Activated CD8-positive, alpha-beta T cell treated with anti-CD3 and anti-CD28 coated beads, Interleukin-2, amount 10 ng/mL, durations not matched to agents 7 days and 5 days (primary cell): ENCODE measurements at places on chromosomes 16 and 17. TPM values are rescaled to one million over a fixed set of nuclear protein-coding genes. Genes with fewer than 3 reads are reported as not detected.
A peak's percentile ranks its signal among the peaks of the same experiment; 100 is the strongest.

MC1R gene
- 4.7 TPM for total RNA-seq

CRAMP1 gene
- 25.2 TPM for total RNA-seq

TTYH2 gene
- total RNA-seq: 4.7 TPM

ERN2 gene
- not detected for total RNA-seq

GUCY2D gene
- not detected for total RNA-seq

C1QTNF8 gene
- total RNA-seq: not detected

FNDC8 gene
- total RNA-seq: not detected

- DNase-seq: no peak
Measured at GRCh38 chr17:17356931-17357270, 53.7 kb downstream of the NT5M start.

GRCh38 chr16:50522324-50522723, 25.9 kb upstream of the NKD1 start:
- DNase-seq: no peak

DNA sequence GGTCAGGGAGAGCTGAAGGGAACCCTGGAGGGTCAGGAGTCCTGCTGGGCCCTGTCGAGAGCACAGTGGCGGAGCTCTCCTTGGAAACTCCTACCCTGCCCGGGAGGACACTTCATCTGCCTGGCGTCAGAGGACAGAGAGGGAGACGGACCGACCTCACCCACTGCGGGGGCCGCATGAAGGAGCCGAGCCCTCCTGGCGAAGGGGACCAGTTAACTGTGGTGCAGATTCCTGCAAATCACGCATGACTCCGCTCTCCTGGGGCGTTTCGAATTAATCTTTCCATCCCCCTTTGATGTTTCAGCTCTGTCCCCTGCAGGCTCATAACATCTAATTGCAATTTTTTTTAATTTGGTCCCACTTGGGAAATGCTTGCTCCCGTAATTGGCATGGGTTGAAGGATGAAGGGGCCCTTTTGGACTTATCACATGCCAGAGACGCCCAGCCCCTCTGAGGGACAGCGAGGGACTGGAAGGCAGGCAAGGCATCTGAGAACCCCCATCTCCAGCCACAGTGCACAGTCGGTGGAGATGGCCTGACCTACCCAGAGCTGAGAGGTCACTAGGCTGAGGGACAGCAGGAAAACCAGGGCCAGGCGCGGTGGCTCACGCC, 26.5 kb downstream of the RPH3AL start:
- no peak for DNase-seq

DNA sequence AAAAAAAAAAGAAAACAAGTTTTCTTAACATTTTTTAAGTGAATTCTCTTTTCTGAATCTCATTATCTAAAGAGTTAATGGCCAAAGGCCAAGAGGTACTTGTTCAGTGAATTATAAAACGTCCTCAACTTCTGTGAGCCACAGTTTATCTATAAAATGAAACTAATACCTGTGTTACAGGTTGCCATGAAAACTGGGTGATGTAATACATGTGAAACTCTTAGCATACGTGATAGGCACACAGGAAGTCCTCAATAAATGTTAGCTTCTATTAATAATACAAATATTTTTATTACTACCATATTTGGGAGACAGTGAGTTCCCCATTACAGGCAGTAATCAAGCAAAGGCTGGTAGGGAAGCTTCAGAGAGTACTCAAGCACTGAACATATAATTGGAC, 13.5 kb upstream of the INPP5K start:
- DNase-seq: no peak

GRCh38 chr17:913207-913606, 66.4 kb downstream of the NXN start:
- no peak for DNase-seq

- DNase-seq: no peak
Measured at GRCh38 chr17:28864991-28865849, 10.4 kb downstream of the ERAL1 start.

DNA sequence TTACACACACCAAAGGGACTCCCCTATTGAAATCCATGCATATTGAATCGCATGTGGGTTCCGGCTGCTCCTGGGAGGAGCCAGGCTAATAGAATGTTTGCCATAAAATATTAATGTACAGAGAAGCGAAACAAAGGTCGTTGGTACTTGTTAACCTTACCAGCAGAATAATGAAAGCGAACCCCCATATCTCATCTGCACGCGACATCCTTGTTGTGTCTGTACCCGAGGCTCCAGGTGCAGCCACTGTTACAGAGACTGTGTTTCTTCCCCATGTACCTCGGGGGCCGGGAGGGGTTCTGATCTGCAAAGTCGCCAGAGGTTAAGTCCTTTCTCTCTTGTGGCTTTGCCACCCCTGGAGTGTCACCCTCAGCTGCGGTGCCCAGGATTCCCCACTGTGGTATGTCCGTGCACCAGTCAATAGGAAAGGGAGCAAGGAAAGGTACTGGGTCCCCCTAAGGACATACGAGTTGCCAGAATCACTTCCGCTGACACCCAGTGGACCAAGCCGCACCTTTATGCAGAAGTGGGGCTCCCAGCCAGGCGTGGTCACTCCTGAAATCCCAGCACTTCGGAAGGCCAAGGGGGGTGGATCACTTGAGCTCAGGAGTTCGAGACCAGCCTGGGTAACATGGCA, 2.2 kb downstream of the GAA start:
- no peak for DNase-seq

DNA sequence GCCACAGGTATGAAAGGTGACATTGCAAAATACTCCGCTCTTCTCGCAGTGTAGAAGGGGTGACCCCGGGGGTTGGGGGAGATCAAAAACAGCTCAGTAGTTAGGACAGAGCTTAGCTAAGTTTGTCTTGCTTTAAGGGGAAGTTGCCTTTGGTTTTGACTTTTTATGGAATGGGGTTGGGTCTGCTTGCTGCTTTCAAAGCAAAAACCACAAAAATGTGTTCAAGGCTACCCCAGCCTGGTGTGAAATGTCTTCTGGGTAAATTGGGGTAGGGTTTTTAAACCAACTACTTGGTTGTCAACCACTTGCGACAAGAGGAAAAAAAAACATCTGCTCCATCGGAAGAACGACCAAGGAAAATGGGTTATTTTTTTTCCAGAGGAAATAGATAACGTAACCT, 6.2 kb downstream of the FUS start:
- no peak for DNase-seq

- no peak for DNase-seq
Measured at GRCh38 chr17:75482098-75482942, 25.9 kb downstream of the TMEM94 start.

DNA sequence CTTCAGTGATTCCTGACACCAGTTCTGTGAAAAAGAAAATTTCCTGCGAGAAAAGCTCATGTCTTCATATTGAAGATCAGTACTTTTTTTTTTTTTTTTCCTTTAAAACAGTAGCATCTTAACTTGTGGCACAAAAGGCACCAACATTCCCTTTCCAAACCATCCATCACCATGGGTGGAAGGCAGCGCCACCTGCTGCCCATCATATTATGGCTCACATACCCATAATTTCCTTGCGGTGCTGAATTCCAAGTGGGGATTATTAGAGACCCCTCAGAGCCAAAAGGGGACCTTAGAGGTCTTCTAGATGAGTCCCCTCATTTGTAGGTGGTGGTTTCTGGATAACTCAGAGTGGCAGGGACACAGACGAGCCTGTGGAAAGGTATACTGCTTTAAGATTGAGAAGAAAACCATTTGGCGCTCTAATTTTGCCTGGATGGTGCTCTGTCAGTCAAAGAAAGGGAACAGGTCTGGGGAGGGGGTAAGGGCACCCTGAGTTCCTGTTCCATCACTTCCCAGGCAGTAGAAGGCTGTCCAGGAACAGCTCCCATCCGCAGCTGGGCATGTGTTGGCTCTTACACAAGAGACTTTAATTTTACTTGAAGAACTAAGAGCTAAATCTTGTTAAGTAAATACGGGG, 7.9 kb upstream of the SOST start:
- DNase-seq: peak; percentile 58

DNA sequence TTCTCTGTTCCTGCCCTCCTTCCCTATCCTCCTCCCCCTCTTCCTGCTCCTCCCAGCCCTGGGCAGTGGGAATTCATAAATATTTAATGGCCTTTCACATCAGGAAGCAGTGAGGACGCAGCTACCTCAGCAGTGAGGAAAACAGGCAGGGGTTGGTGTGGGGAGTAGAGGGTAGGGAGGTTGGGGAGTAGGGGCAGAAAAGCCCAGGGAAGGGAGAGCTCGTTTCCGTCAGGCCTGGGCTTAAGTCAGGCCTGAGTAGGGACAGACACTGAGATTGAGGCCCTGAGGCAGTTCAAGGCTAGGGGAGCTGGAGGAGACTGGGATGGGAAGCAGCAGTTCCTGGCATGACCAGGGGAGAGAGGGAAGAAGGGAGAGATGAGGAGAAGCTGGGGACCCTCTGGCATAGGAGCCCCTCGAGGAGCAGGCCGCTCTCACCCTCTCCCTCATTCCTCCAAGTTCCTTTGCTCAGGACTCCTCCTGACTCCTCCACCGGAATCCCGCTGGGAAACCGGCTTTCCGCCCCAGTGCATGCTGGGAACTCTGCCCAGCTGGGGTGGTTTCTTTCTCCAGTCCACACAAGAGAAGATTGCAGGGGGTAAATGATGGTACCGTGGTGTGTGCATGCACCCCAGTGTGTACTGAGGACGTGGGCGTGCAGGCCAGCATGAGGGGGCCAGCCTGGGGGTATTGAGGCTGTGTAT, 6.2 kb downstream of the SAMD14 start:
- no peak for DNase-seq

- no peak for DNase-seq
Measured at GRCh38 chr17:3986270-3986938, 22.2 kb upstream of the ATP2A3 start.

DNA sequence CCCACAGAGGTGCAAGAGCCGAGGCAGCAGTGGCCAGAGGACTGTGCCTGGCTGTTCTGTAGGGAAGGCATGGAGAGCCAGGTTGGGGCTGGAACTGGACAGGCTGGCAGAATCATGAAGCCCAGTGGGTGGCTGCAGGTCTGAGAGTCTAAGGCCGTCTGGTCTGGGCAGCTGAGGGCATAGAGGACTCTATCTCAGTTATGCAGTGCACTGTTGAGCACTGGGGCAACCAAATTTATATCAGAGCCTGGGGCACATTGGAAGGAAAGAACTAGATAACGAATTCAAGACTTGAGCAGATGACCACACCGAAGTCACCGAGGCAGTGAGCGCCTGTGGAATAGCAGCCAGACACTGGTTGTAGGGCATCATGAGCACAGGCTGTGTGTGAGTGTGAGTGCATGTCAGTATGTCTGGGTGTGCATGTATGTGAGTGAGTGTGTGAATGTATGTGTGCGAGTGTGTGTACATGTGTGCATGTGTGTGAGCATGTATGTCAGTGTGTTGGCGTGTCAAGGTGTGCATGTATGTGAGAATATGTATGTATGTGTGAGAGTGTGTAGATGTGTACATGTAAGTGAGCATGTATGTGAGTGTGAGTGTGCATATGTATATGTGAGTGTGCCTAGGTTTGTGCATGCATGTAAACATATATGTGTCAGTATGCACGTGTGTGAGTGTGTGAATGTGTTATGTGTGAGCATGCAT, 37.0 kb downstream of the RGS9 start:
- DNase-seq: no peak

DNA sequence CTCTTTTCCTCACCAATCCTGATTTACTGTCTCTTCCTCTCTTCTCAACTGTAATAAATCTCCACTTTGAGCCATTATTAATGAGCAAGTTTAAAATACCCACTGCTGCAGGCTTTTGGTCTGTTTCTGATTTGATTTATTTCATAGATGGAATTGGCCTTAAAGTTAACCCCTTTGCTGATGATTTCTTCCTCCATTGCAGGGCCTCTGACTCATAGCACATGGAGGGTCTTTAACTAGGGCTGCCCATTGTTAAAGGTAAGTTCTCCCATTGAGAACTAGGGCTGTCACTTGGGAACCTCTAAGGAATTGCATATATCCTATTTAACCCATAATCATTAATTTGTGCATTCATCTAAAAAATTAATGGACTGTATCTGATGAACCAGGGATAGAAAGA, 221.2 kb downstream of the CA10 start:
- DNase-seq: no peak

DNA sequence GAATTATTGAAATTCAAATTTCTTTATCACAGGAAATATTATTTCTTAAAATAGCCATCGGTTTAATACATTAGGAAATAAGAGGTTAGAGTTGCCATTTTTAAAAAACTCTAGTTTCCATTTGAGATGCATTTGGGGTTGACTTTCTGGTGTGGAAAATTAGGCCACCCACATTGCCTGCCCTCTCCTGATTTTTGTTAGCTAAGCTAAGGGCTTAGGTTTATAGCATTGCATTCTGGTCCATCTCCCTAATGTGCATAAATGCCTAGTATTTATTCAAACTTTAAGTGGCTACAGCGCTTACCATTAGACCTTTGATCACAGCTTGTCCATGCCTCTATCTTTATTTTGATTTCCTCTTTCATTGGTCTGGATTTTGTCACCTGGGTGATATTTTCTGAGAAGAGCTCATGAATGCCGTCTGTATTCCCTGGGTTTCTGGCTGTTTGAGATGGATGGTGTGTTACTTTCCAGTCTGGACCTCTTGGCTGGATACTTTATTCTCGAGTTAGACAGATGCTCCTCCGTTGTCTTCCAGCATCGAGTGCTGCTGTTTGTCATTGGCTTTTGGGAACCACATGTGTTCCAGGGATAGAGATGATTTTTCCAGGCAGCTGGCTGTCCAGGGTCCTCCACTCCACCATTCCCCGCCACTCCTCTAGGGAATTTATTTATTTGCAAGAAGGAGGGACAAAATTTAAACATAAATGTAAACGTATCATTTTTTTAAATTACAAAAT, 120.3 kb downstream of the KATNIP start:
- no peak for DNase-seq

GRCh38 chr17:57444682-57445450, 188.5 kb downstream of the MSI2 start:
- no peak for DNase-seq

DNA sequence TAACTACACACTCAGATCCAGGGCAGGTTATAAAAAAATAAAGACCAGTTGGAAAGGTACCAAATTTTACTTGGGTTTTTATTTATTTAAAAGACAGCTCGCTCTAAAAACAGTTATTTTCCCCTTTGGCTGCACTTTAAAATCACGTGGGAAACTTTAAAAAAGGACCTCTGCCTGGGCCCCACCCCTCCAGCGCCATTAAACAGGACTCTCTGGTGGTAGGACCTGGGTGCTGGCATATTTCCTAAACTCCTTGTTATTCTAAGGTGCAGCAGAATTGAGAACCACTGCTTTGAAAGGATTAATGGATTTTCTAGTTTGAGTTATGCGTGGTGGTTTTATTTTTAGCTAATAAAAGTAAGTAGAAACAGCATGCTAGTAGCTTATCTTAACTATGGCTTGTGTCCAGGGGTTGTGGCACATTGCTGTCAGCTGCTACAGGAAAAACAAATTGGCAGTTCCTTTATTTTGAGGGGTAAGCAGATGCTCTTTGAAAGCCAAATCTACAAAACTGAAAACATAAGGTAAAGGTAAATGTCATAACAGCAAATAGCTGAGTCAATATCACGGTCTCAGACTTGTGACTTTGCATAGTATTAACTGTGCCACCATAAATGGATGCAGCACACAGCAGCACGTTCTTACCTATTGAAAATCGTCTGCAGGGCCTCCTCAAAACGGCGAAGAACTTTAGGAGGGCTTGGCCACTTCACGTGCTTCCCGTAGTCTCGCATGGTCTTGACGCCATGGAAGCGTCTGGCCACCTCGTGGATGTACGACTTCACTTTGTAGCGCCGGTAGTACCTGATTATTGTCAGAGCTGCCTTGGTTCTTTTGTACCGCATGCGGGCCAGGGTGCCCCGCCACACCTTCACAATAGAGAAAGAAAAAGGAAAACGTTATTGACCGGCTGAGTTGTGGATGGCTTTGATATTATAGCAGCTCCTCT, 172.0 kb downstream of the CDK5R1 start:
- no peak for DNase-seq

GRCh38 chr16:65576631-65577030, 454.8 kb upstream of the CDH11 start:
- no peak for DNase-seq

GRCh38 chr17:79990704-79991103, 45.0 kb downstream of the TBC1D16 start:
- DNase-seq: no peak
